ENCODE measurements at places on chromosomes 3 and 15.

GRCh38 chr3:4595710-4596113 lies 102.6 kb downstream of the ITPR1 start:
- no peak for DNase-seq

DNA sequence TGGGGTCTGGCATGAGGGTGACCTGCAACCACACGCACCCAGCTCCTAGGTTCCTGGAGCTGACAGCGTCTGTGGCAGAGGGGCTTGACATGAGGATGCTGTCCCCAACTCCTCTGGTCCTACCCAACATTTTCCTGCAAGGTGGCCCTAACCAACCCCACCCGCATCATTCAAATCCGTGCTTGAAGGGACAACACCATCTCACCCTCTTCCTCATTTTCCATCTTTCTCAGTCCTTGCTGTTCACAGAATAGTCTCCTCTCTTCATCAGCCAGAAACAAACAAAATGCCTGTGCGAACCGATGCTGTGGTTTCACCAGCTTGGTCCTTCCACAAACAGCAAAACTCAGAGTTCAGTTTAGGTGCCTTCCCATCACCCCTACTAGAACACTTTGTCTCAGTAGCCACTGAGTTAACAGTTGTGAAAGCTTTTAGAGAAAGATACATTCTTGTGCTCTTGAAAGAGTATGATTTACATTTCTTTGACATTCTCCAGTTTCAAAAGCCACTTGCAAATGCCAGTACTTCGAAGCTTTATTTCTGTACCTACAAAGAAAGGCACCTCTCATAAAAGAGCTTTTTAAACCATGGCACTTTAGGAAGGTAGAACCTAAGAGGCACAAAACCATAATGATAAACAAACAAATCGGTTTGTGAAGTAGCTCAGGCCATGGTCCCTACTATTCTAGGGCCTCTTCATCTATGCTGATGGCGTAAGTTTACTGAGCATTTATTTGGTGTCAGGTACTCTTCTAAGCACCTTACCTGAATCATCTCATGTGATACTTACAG lies 360.1 kb downstream of the SHQ1 start:
- DNase-seq: no peak

DNA sequence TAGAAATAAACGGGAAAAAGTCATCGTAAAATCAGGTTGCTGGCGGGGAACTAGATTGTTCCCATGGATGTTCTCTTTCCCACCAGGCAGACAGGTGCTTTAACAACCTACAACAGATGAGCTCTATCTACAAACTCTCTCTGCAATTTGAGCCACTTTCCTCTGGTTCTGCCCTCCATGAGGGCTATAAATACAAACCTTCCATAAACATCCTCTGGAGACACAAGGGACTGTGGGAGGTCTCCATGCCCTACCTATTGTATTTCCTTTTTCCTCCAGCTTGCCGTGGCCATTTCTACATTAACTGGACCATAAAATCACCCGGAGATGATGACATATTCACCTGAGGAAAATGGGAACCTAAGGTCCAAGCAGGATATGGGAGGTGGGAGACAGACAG lies 151.1 kb downstream of the GABRB3 start:
- no peak for DNase-seq

- no peak for DNase-seq
Measured at GRCh38 chr3:155230382-155230781, 63.1 kb downstream of the STRIT1 start.

DNA sequence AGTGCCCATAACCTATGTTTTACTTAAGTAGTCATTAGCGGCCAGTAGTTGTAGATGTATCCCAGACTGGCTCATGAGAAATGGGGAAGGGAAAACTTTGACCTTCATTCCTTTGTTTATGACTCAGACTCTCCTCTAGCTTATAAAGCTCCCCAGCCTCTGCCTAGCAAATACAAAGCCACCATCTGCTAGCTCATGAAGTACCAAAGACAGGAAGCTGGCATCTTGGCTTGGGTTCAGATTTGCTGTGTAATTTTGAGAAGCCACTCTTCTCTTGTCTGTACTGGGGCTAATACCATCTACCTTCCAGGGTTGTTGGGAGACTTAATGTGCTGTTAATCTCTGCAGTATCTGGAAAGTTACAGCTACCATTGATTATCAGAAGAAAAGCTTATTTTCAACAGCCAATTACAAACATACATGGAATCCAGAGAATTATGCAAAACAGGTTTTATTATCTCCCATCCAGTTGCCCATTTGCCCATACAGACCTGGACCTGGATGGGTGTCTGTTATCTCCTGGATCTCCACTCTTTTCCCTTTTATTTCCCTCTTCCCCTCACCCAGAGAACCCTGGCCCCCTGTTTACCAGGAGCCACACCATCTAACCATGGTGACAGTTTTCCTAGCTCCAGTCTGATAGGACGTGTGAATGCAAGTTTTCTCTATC lies 153.8 kb downstream of the SEMA6D start:
- DNase-seq: no peak

GRCh38 chr3:168707900-168708299 lies 612.2 kb upstream of the GOLIM4 start:
- DNase-seq: no peak

GRCh38 chr3:37673401-37673800 lies 188.3 kb upstream of the CTDSPL start:
- no peak for DNase-seq

DNA sequence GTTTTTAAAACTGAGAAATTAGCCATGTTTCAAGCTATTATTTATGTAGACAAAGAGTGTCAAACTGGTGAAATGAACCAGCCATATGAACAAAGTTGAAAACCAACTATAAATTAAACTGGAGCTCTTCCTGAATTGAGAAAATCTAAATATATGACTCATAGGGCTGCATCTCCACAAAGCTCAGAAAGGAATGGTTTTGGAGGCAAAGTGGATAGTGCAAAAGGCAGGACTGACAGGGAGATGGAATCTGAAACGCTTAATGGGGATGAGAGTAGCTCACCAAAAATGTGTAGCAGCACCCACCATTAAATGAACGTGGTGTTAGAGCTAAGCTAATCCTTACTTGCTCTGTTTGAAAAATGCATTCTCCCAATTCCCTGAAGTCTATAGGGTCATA lies 1066.0 kb downstream of the AGBL1 start:
- DNase-seq: no peak

GRCh38 chr3:139468399-139468798 lies 7.9 kb downstream of the RBP2 start:
- DNase-seq: no peak

GRCh38 chr3:126284258-126284904 lies 72.8 kb downstream of the KLF15 start:
- DNase-seq: no peak

GRCh38 chr3:13010780-13011572 lies 62.3 kb downstream of the IQSEC1 start:
- DNase-seq: no peak
